ENCODE measurements at places on chromosomes 5 and 9.

DNA sequence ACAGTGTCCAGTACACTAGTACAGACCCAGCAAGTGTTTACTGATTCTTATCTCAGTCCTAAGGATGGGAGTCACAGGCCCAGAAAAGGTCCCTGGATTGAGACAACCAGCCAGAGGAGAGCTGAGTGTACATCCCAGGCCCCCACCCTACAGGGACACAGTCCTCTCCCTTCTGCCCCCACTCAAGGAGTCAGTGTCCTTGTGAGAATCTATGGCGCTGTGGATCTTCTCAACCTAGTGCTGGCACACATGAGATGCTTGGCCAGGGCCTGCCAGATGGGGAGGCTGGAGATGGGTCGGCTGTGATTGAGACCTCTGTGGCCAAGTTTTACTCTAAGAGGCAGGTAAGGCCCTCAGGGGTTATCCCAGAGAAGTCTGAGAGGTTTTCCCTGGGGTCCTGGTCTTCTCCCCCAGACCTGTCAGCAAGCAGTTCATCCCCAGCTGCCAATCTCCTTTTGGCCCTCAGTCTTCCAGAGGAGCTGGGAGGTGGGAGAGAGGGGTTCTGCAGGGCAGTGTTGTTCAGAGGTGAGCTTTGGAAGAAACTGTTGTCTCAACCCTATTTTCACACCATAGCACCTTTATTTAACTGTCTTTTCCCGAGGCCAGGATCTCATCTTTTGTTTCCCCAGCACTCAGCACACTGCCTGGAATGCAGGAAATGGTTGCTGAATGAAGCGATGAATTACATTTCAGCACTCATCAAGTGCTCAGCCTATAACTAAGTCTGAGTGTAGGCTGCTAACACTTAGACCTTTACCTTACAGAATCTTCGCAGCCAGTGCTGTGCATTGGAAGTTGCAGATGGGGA is 3.2 kb upstream of the NSD1 start:
- no peak for DNase-seq

- DNase-seq = no peak
Observed at GRCh38 chr9:106861640-106862109, 1.3 kb upstream of the ZNF462 start.

GRCh38 chr9:1117439-1117838 is 67.3 kb downstream of the DMRT2 start:
- no peak for DNase-seq

- DNase-seq = no peak
Observed at GRCh38 chr5:151555760-151556576, 35.2 kb downstream of the FAT2 start.

GRCh38 chr5:77697692-77698091 is 59.2 kb upstream of the OTP start:
- no peak for DNase-seq

DNA sequence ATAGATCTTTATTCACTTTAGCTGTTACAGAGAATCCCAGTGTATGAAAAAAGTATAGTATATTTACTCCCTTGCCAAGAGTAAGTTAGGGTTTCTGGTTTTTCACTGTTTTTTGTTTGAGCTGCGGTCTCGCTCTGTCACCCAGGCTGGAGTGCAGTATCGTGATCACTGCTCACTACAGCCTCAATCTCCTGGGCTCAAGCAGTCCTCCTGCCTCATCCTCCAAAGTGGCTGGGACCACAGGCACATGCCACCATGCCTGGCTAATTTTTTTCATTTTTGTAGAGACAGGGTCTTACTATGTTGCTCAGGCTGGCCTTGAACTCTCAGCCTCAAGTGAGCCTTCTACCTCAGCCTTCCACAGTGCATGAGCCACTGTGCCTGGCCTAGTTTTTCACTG is 3.0 kb downstream of the RAI14 start:
- DNase-seq = no peak

DNA sequence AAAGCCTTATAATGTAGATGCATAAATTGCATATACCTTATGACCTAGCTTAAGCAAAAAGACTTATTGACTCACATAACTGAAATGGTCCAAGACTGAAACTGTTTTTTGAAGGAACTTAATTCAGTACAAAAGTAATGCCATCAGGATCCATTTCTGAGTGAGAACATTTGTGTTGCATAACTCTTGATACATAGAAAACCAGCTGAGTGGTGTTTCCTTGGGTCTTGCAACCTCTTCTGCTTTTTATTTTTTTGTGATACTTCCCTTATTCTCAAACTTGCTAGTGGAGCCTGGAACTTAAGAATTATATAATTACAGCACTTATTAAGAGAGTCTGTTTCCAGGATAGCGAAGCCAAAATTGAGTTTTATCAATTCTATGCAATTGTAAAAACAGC is 272.0 kb downstream of the MAN2A1 start:
- DNase-seq = no peak

DNA sequence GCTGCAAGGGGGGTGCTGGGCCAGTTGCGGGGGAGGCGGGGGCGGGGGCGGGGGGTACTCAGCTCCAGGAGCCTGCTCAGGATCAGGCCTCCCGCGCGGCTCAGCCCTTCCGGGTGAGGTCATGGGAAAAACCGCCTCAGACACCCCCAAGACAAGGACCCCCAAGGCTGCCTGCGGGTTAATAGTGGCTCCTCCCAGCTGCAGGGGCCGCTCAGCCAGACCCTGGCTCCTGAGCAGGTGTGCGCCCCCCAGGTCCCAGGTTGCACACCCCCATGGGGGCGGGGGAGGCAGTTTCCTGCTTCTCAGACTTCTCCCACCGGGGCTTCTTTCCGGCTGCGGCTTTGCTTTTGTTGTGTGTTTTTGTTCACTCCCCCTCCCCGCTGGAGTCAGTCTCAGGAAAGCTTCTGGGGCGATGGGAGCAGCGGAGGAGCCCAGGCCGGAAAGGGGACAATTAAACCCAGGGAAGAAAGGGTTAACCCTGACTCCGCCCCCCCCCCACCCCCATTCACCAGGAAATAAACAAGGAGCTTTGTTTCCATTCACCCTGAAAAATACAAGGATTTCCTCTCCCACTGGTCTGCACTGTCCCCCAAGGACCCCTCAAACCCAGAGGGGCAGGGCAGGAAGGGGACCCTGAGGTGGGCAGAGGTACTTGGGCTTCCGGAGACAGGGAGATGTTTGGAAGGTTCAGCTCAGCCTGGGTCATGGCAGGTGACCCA is 42.3 kb upstream of the NOTCH1 start:
- DNase-seq = no peak

DNA sequence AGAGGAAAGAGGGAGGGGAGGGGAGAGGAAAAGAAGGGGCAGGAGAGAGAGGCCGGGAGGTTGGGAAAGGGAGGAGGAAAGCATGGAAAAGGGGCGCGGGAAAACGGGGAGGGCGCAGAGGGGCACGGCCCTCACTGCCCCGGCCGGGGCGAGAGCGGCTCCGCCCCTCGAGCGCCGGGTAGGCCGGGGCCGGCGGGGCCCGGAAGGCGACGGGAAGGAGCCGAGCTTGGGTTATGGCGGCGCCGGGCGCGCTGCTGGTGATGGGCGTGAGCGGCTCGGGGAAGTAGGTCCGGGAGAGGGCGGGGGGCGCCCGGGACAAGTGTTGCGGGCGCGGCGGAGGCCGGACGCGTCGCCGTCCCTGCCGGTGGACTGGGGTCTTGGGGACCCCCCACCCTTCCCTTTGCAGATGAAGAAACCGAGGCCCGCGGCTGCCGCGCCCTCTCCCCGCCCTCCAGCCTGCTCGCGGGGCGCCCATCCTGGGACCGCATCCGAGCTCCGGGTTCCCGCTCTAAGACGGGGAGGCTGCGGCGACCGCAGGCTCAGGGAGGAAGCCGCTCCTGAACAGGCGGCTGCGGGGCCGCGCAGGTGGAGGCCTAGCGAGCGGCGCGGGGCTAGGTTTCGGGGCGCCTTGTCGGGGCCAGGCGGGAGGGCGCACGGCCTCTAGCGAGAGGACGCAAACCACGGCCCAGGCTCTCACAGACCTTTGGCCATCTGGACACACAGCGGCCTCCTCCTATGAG is at the start of gene IDNK:
IDNK (plus strand) TSS at position 205 of the 740 bp plus-strand sequence; CDS start at position 234, 29 bp downstream.
- DNase-seq = peak; percentile 63

DNA sequence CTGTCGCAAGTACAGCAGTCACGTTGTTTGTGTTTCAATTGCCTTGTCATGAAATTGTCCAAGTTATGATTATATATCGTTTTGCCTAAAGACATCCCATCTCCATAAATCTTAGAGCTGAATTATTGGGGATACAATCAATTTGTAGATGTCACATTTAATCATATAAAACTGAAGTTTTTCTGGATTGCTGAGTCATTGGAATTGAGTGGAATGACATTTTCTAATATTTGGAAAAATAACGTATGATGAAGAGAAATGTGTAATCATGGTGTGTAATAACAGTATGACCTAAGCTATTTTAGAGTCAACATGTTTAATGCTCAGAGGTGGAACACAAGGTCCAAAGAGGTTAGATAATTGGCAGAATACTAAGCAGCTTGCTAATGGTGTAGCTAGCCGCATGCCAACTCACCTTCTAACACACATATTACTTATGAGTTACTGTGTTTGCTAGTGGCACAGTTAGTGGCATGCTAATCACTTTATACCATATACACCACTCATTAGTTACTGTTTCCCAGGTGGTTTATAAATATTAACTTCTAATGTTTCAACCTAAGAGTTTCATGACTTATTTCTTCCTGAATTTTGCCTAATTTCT is 473.1 kb upstream of the GRAMD2B start:
- no peak for DNase-seq

DNA sequence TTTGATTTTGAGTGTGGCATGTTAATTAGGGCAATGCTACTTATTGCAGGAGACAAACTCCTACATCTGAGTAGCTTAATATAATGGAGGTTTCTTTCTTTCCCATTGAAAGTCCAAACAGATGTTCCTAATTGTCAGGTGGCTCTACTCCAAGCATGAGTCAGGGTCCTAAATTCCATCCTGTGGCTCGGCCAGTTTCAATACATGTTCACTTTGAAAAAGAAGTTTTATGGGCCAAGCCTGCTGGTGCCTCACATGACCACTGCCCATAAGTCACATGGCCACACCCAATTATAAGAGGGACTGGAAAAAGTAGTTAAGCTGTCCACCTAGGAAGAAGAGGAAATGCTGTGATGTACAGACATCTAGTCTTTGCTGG is 170.4 kb downstream of the ARRDC3 start:
- DNase-seq = no peak
